ENCODE measurements at places on chromosomes 13 and 19. TPM values are rescaled to one million over a fixed set of nuclear protein-coding genes. Genes with fewer than 3 reads are reported as not detected.

- no peak for DNase-seq
Measured at GRCh38 chr19:46202872-46203860, 26.4 kb upstream of the IGFL1 start.

- DNase-seq, result peak; percentile 63
Measured at GRCh38 chr19:13154911-13155471, 4.8 kb downstream of the IER2 start.

DNA sequence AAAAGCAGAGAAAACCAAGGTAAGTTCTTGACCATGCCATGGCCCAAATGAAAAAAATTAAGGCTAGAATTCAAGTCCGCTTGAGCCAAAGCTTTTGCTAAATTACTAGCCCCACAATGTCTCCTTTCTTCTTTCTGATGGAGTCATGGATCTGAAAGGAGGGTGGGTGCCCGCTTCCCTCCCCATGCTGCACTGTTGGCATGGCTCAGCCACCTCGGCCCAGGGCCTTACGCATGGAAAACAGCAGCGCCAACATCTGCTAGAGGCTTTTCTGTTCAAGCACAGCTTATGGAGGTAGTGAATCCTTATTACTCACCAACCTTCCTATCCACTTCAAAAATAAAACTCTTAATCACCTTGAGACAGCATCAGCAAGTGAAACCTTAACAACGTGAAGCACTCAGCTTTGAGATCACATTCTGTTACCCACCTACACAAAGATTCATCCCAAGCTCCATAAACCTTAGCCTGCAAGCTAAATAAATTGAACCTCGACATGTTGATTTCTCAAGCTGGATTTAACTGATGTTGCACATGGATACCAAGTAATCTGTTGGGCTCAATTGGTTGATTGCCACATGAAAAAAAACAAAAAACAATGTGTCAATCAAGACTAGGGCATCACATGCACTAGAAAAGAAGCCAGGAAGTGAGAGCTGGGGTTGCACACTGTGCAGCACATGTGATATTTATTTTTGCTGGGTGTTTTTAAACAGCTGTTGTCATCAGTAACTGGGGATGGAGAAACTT, 43.4 kb downstream of the TPT1 start:
- DNase-seq, result no peak

DNA sequence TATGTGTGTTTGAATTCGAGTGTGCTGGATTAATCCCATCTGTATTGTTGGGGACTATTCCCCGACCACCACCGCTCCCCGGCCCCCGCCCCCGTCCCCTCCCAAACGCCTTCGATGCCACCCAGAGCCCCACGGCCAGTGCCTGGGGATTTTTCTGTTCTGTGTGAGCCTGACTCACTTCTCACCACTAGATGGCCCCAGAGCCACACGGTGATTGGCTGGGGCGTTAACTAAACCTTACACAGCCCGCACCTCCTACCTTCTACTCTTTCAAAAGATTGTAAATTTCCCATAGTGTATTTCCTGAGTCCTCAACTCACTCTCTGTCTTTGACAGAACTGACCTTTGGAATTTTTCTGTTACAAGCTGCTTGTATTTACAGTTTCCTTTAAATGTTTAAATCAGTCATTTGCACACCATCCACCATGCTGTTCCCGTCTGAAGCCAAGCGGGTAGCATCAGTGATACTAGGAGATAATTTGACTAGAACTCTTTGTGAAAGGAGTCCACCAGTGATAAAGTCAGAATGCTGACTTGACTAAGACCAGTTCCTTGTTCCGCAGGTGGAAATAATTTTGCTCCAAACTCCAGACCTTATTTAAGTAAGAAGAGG, 61.4 kb downstream of the RFX2 start:
- peak; percentile 82 for DNase-seq

DNA sequence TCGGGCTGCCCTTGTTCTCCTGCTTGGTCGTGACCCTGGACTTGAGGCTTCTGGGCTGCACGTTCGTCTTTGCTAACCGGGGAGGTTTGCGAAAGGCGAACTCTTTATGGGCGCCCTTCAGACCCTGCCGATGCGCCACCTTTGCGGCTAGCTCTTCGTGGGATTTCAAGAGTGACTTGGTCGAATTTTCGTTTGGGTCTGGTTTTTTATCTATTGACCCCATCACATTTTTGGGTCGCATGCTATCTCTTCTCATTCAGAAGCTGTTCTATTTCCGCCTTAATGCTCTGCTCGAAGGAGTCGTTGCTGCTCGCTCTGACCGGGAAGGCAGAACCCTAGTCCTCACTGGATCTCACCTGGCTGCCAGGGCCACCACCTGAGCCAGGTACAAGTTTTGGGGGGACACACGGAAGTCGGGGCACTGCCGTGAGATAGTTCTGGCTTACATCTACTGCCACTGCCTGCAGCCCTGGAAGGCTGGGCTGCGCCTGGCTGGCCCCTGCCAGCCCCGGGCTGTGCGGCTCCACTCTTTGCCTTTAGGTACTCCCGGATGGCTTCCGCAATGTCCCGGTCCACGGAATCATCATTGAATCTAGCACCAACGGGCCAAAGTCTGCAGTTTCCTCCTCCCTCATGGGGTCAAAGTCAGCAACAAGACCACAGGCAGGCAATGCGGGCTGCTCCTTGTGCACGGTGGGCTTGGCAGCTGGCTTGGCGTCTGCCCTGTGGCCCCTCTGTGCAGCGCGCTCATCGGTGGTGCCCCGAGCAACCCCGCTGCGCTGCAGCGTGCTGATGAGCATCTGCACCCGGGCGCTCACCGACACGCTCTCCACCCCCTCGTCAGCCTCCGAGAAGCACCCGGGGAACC, 16.2 kb downstream of the RB1 start:
- DNase-seq, result peak; percentile 33

DNA sequence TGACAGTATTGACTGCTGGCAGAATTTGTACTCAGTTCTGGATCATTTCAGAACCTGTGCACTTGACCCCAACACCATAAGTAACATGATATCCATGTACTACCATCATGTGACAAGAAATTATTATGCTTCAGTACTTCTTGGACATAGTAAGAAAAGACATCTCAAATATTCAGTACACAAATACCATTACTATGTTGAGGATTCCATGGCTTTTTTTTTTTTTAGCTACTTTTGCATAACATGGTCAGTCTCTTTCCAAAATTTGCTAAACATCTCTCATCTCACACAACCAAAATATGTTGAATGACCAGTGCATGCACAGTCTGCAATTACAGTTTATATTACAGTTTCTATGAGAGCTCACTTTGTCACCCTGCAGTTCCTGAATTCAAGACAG, 85.3 kb downstream of the FLT1 start:
- DNase-seq, result no peak

DNA sequence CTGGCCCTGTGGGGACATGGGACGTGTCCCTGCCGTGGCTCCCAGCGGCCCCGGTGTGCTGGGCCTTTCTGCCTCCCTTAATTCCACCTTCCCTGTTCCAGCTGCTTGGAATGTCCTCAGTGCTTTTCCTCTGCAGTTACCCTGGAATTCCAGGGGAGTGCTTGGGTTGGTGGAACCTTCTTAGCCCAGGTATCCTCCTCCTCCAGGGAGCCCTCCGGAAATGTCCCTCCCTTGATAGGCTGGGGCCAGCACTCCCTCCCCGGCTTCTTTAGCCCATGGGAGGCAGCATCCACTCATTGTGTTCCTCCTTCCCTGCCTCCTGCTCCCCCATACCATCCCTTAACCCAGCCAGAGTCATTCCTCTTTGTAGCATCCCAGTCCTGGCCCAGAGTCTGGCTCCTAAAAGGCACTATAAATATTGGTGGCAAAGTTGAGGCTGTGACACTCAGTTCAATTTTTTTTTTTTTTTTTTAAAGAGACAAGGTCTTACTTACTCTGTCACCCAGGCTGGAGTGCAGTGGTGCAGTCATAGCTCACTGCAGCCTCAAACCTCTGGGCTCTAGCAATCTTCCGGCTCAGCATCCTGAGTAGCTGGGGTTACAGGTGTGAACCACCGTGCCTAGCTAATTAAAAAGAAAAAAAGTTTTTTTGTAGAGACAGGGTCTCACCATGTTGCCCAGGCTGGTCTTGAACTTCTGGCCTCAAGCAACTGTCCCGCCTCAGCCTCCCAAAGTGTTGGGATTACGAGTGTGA, 13.7 kb upstream of the SLC7A10 start:
- DNase-seq, result peak; percentile 19

The EID2B gene
- 2.0 TPM for total RNA-seq

The LGI4 gene
- total RNA-seq, result 9.0 TPM

DNA sequence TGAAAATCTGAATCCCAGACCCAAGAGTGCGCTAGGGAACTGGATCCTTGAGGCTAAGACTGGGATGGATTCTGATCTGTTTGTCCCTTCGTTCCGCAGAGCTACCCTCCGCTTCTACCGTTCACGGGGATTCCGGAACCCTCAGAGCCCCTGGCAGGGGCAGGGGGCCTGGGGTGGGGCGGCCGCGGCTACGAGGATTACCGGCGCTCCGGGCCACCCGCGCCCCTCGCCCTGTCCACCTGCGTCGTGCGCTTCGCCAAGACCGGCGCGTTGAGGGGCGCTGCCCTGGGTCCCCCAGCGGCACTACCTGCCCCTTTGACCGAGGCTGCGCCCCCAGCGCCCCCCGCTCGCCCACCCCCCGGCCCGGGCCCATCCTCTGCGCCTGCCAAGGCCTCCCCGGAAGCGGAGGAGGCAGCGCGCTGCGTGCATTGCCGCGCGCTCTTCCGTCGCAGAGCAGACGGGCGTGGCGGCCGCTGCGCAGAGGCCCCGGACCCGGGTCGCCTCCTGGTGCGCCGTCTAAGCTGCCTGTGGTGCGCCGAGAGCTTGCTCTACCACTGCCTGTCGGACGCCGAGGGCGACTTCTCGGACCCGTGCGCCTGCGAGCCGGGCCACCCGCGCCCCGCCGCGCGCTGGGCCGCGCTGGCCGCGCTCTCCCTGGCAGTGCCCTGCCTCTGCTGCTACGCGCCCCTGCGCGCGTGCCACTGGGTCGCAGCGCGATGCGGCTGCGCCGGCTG, 7.1 kb downstream of the SPRED3 start:
- DNase-seq, result no peak

GRCh38 chr19:3477951-3478350, 2.4 kb downstream of the SMIM24 start:
- DNase-seq, result no peak

DNA sequence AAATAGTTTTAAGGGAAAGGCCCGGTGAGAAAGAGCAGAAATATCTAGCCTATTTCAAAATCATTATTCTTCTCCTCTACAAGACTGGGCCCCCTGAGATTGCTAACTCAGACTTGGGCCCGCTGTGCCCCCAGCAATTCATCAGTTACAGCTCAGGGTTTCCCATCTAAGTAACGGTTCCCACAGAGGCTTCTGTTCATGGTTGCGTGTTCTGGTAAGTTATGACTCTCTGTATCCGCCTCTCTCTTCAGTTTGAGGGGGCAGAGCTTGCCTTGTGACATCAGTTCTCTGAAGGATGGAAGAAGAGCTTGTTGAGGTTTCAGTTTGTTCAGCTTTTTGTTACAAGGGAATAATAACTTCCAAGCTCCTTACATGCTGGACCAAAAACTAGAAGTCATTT, 11.6 kb downstream of the ZNF57 start:
- DNase-seq, result no peak

The WASF3 gene
- total RNA-seq, result 11.5 TPM

- no peak for DNase-seq
Measured at GRCh38 chr13:61944329-61944929, 528.8 kb upstream of the PCDH20 start.

- no peak for DNase-seq
Measured at GRCh38 chr19:4987256-4987655, 18.3 kb downstream of the KDM4B start.

- no peak for DNase-seq
Measured at GRCh38 chr13:93559718-93560117, 333.1 kb downstream of the GPC6 start.

The CD33 gene
- total RNA-seq, result 4.4 TPM

- no peak for DNase-seq
Measured at GRCh38 chr13:29484796-29485195, 110.7 kb downstream of the SLC7A1 start.

- DNase-seq, result no peak
Measured at GRCh38 chr19:46726551-46726950, 9.6 kb upstream of the PRKD2 start.

GRCh38 chr13:112740502-112741131, 50.8 kb downstream of the ATP11A start:
- DNase-seq, result peak; percentile 87

The SKA3 gene
- 0.12 TPM for total RNA-seq

- no peak for DNase-seq
Measured at GRCh38 chr13:91153372-91153771, 194.1 kb upstream of the MIR17HG start.

The DNAAF3 gene
- total RNA-seq, result 0.87 TPM

DNA sequence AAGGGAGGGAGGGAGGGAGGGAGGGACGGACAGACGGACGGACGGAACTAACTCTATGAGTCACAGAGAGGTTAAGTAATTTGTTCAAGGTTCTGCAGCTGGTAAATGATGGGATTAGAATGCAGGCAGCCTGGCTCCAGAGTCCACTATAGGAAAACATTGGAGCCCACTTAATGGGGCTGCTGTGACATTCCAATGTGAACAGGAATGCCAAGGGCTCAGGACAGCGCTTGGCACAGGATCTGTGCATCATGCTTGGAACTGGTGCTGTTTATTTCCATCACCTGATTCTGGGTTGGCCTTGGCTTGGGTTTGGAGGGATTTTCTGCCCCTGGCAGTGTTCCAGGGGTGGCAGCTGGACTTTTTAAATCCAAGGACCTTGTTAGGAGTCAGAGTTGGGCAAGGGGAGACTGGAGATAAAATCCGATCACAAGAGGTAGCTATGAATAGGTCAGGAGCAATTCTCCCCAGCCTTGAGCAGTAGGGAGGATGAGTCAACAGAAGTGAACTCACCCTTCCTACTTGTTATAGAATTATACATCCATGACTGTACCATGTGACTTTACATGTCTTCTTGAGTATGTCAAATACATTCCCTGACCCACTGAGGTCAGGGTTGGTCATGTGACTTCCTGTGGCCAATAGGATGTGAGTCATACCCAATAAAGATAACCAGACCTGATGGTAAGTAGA, 7.8 kb upstream of the HIF3A start:
- peak; percentile 57 for DNase-seq

GRCh38 chr19:10001899-10002298, 8.4 kb downstream of the COL5A3 start:
- DNase-seq, result peak; percentile 72

- DNase-seq, result no peak
Measured at GRCh38 chr13:114069376-114070097, 62.9 kb downstream of the RASA3 start.

GRCh38 chr13:44506251-44506650, 69.9 kb downstream of the TSC22D1 start:
- DNase-seq, result no peak

The NLRP4 gene
- total RNA-seq, result not detected

- no peak for DNase-seq
Measured at GRCh38 chr19:5406816-5407215, 48.4 kb upstream of the ZNRF4 start.

The TOMM40 gene
- total RNA-seq, result 49.8 TPM

The PRR22 gene
- 0.84 TPM for total RNA-seq

The TMEM145 gene
- 0.64 TPM for total RNA-seq

The ZNF699 gene
- total RNA-seq, result 2.7 TPM

The NKG7 gene
- total RNA-seq, result 0.99 TPM

The AMER2 gene
- not detected for total RNA-seq

The ZNF20 gene
- 1.8 TPM for total RNA-seq

GRCh38 chr19:41341669-41342490, 11.8 kb downstream of the TGFB1 start:
- DNase-seq, result no peak

Data from left ventricle myocardium superior (tissue), 1 donor.